ENCODE measurements at places on chromosomes 16 and 17. TPM values are rescaled to one million over a fixed set of nuclear protein-coding genes. Genes with fewer than 3 reads are reported as not detected.

Gene CCDC154
- not detected for total RNA-seq

Gene LPO
- total RNA-seq: not detected

Gene NPIPB8
- not detected for total RNA-seq

Gene RRAD
- 54.2 TPM for total RNA-seq

Gene ARHGDIG
- total RNA-seq: not detected

Gene LGALS9B
- not detected for total RNA-seq

Gene SLC38A10
- total RNA-seq: 261 TPM

DNA sequence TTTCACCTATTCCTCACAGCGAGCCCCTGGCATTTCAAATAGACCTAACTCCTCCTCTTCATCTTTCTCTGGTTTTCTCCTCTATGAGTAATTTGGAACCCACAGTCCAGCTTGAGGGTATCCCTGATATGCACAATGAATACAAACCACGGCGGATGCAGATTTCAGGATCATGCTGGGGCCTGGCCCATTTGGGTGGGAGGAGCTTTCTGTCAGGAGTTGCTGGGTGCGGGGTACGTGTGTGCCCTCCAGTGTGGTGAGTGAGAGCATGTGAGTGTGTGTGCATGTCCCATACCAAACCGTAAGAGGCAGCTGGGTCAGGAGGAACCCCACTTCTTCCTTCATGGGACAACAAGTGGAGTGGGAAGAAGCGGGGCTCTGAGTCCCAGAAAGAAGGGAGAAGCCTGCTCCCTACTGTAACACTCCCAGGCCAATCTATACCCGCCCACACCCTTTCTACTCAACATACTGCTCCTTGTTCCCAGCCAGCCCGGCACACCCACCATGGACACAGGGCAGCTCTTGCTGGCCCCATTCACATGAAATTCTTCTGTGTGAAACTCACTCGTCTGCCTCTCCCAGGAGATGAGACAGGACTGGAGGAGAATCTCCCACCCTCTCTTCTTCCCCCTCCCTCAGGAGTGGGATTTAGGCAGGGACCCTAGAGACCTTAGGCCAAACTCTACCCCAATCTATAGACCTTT is 18.4 kb downstream of the CNTNAP1 start:
- H3K27ac ChIP-seq: no peak overlapping the region
- H3K4me1 ChIP-seq: no peaks in the 10 kb centered on the region
- no peaks in the 10 kb centered on the region for H3K27me3 ChIP-seq
- no peak overlapping the region for H3K4me3 ChIP-seq
- H3K36me3 ChIP-seq: peaks cover 62% of the 10 kb centered on the region

GRCh38 chr16:27052007-27052406 is 14.7 kb upstream of the C16orf82 start:
- DNase-seq: no peak
- no peaks in the 10 kb centered on the region for H3K36me3 ChIP-seq
- H3K4me3 ChIP-seq: no peak overlapping the region

- H3K27ac ChIP-seq: no peak overlapping the region
- no peaks in the 10 kb centered on the region for H3K4me1 ChIP-seq
- no peaks in the 10 kb centered on the region for H3K36me3 ChIP-seq
- DNase-seq: no peak
Observed at GRCh38 chr17:13888056-13888609, 181.2 kb upstream of the COX10 start.

DNA sequence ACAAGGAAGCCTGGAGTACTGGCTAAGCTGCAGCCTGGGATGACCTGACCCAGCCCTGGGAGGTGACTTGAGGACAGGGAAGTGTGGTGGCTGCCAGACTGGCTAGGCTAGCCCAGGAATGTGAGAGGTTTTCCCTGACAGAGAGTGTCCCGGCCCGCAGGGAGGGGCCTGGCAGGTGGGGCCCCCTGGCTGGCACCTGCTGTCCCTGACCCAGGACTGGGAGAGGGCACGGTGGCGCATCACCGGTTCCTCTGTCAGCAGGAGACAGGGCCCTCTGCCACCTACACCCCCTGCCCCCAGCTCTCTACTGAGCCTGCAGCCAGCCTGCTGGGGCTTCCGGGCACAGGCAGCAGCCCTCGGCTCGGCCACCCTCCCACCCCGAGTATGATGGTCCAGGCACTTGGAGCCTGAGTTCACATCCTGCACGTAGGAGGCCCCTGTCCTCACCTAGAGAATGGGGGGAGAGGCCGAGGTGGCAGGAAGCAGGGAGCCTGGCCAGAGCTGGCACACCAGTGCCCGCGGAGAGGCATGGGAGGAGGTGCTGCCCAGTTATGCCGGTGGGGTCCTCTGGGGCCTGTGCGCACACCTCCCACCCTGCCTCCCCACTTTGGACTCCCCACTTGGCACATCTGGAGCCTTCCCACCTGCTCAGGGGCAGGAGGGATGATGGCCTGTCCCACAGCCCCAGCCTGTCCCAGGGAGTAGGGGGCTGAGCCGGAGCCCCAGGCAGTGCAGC is 528 bp downstream of the PRSS27 start:
- no peaks in the 10 kb centered on the region for H3K27me3 ChIP-seq
- no peak for DNase-seq

- no peak for DNase-seq
- no peaks in the 10 kb centered on the region for H3K27me3 ChIP-seq
- H3K36me3 ChIP-seq: peaks cover 57% of the 10 kb centered on the region
- peaks cover 5% of the 10 kb centered on the region for H3K4me1 ChIP-seq
Observed at GRCh38 chr16:84183911-84184591, 2.8 kb downstream of the TAF1C start.

DNA sequence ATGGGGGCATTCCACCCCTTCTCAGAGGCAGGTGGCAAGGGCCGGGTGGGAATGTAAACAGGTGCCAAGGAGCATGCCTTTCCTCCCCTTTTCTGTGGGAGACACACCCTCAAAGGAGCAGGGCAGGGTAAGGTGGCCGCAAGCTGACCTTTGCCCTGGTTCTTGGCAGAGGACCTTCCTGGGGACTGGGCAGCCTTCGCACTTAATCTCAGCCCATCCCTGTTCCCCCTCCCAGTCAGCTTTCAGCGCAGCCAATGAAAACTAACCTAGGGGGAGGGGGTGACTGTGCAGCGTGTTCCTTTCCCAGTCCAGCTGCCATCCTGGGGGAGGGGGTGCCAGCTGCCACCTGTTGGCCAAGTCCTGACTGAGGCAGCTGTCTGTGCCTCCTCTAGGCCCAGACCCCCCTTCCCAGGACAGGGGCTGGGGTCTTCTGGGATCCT is 2.8 kb downstream of the TRAF4 start:
- peaks cover 7% of the 10 kb centered on the region for H3K36me3 ChIP-seq
- peak overlapping the region; percentile 88 for H3K27ac ChIP-seq
- no peak overlapping the region for H3K4me3 ChIP-seq
- peaks cover 15% of the 10 kb centered on the region for H3K4me1 ChIP-seq
- H3K27me3 ChIP-seq: no peaks in the 10 kb centered on the region

DNA sequence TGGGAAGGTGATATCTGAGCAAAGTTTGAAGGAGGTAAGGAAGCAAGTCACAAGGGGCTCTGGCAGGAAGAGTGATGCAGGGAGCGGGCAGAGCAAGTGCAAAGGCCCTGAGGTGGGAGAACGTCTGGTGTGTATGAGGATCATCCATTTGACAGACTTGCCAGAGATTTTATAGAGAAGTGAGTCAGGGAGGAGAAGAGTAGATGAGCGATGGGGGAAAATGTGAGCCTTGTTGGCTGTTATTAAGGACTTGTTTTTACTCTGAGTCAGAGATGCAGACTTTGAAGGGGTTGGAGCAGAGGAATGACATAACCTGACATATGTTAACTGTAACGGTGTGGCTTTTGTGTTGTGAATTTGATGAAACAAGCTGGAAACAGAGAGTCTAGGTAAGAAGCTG is 3.5 kb upstream of the CLEC10A start:
- no peaks in the 10 kb centered on the region for H3K36me3 ChIP-seq
- no peaks in the 10 kb centered on the region for H3K27me3 ChIP-seq
- DNase-seq: peak; percentile 33
- no peak overlapping the region for H3K27ac ChIP-seq

DNA sequence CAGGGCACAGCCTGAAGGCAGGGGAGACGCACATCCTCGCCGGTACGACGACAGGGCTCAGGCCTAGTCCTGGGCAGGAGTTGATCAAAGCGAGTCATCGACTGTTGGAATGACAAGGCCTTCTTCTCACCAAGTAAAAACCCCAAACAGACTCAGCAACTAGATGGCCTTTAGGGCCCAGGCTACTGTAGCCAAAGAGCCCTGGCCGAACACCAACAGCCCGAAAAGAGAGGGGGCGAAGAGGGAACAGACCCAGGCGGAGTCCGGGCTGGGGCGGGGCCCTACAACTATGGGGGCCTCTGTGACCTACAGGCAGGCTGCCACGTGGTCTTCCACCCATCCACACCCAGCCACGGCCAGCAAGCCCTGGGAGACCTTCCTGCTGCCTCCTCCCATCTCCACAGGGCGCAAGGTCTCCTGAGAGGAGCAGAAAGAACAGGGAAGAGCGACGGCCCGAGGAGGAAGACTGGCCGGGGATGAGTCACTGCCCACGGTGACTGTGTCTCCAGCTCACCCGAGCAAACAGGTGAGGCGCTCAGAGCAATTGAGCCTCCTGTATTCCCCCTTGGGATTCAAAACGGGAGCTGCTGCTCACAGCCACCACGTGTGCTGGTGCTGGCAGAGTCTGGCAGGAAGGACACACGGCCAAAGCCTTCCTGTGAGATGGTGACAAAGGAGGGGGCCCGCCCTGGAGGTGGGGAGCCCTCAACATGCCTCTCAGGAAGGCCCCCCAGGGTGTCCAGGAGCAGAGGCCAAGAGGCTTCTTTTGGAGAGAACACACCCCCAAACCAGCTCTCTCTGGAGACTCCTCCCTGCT is 17.7 kb downstream of the SLC16A3 start:
- no peak for DNase-seq
- H3K27ac ChIP-seq: peak overlapping the region; percentile 58
- peaks cover 16% of the 10 kb centered on the region for H3K4me1 ChIP-seq
- H3K4me3 ChIP-seq: no peak overlapping the region
- peaks cover 82% of the 10 kb centered on the region for H3K36me3 ChIP-seq

- H3K36me3 ChIP-seq: no peaks in the 10 kb centered on the region
- no peak overlapping the region for H3K27ac ChIP-seq
- H3K4me3 ChIP-seq: no peak overlapping the region
- no peak for DNase-seq
- H3K27me3 ChIP-seq: no peaks in the 10 kb centered on the region
- H3K4me1 ChIP-seq: no peaks in the 10 kb centered on the region
Observed at GRCh38 chr17:6512552-6512951, 43.8 kb downstream of the PITPNM3 start.

- H3K27me3 ChIP-seq: no peaks in the 10 kb centered on the region
- no peak for DNase-seq
- H3K36me3 ChIP-seq: peaks cover 45% of the 10 kb centered on the region
- peak overlapping the region; percentile 93 for H3K27ac ChIP-seq
Observed at GRCh38 chr17:50133769-50134099, 3.8 kb upstream of the SAMD14 start.

- no peak overlapping the region for H3K4me3 ChIP-seq
- H3K36me3 ChIP-seq: no peaks in the 10 kb centered on the region
- H3K27me3 ChIP-seq: no peaks in the 10 kb centered on the region
- H3K27ac ChIP-seq: no peak overlapping the region
- no peaks in the 10 kb centered on the region for H3K4me1 ChIP-seq
Observed at GRCh38 chr17:61650749-61651148, 59.7 kb upstream of the NACA2 start.

- H3K4me1 ChIP-seq: no peaks in the 10 kb centered on the region
- DNase-seq: no peak
- H3K36me3 ChIP-seq: no peaks in the 10 kb centered on the region
- no peak overlapping the region for H3K27ac ChIP-seq
- H3K27me3 ChIP-seq: no peaks in the 10 kb centered on the region
- H3K4me3 ChIP-seq: no peak overlapping the region
Observed at GRCh38 chr17:37671028-37671823, 28.0 kb upstream of the DDX52 start.

DNA sequence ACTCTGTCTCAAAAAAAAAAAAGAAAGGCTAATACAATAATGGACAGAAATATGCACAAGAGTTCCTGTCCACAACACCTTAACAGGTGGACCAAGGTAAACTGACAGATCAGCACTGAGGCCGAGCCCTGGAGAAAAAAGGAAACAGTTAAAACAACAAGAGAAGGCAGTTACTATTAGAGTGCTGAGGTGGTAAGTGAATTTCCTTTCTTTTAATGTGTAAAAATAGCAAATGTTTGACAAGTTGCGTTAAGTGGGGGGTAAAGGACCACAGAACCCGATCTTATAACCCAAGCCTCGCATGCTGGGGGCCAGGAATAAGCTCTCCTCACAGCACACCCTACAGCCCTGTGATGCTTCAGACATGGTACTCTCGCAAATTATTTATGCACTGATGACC is 24.8 kb downstream of the TXNDC11 start:
- H3K4me3 ChIP-seq: no peak overlapping the region
- no peak for DNase-seq
- no peaks in the 10 kb centered on the region for H3K27me3 ChIP-seq
- no peak overlapping the region for H3K27ac ChIP-seq
- H3K4me1 ChIP-seq: peaks cover 2% of the 10 kb centered on the region

DNA sequence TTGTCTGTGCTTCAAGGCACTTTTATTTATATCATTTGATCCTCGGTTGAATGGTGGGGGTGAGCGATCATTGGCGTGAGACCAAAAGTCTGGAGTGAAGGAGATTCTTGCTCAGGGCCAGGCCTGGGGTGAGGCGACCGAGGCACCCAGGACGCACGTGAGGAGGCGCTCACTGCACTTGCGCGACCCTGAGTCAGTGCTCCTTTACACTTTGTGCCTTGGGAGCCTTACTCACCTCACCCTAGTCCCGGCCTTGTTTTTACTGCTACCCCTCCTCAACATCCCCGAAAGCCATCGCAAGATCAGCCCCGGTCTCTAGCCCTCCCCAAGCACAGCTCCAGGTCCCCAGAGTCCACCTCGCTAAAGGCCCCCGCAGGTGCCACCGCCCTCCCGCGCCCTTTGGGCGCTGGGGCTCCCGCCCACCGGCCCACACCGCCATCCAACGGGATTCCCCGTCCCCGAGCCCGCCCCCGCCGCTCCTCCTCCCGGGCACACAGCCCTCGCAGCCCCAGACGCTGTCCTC is 496 bp downstream of the EZH1 start:
- peak; percentile 81 for DNase-seq
- peak overlapping the region; percentile 89 for H3K4me3 ChIP-seq
- H3K4me1 ChIP-seq: no peaks in the 10 kb centered on the region
- H3K36me3 ChIP-seq: no peaks in the 10 kb centered on the region
- no peaks in the 10 kb centered on the region for H3K27me3 ChIP-seq
- peak overlapping the region; percentile 95 for H3K27ac ChIP-seq

DNA sequence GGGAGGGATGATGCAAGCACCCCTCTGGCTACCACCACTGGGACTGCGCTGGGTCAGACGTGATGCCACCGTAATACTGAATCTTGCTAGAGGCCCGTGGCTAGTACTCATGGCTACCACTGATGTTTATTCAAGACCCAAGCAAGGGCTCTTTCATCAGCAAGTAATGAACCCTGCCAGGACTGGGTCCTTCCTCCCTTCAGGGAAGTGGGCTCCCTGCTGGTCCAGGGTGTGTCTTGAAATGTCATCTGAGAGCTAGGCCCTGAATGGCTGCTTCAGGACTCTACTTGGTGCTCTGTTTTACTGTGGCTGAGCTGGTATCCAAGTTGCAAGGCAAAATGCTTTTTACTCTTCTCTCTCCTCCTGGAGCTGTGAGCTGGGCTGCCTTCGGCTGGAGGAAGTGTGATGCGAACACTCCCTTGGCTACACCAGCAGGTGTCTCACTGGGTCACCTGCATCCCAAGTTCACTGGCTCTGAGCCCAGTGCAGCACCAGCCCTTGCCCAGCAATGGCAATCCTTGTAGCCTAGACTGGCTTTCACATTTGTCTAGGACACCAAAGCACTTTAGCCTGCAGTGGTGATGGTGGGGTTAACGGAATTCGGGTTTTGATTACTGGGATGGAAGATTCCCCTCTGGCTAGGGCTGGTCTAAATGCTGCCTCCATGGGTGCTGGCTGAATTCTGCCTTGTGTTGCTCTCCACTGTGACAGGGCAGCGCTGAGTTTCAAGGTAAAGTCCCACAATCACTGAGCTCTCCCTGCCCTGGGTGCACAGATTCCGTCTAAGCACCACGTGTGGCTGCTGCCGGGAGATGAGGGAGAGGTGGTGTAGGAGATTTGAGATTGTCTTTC is 98.6 kb downstream of the USP22 start:
- no peaks in the 10 kb centered on the region for H3K27me3 ChIP-seq
- H3K36me3 ChIP-seq: no peaks in the 10 kb centered on the region
- H3K27ac ChIP-seq: no peak overlapping the region
